ENCODE measurements at places on chromosomes 5 and 9. TPM values are rescaled to one million over a fixed set of nuclear protein-coding genes. Genes with fewer than 3 reads are reported as not detected.

SH3GL2 gene
- total RNA-seq: not detected

ADAMTS13 gene
- 3.4 TPM for total RNA-seq

RETREG1 gene
- total RNA-seq: 0.44 TPM

ADAMTS2 gene
- 112 TPM for total RNA-seq

AGTPBP1 gene
- 4.7 TPM for total RNA-seq

TMOD1 gene
- 0.39 TPM for total RNA-seq

SHOC1 gene
- total RNA-seq: not detected

Measured in cardiac ventricle fibroblast (primary cell).